ENCODE measurements at places on chromosomes 5 and 9. TPM values are rescaled to one million over a fixed set of nuclear protein-coding genes. Genes with fewer than 3 reads are reported as not detected.

DNA sequence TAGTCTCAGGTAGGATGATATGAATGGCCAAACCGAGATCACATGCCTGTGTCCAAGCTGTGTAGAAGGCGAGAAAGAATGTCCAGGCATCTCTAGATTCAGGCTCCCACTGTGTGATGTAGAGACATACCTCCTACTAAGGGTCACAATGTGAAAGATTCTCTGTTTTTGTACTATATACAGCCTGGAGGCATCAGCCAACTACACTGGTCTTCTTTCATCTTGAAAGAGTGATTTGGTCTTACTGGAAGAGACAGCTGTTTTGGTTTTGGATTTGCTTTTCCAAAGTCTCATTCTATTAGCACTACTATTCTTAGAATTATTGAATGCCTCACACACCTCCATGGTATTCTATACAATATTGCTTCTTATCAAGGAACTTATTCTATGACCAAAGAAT, 26.4 kb downstream of the ERCC8 start:
- no peak for DNase-seq

- DNase-seq, result no peak
Observed at GRCh38 chr9:125604196-125604595, 102.8 kb downstream of the MAPKAP1 start.

GRCh38 chr5:135395866-135396265, 3.2 kb downstream of the MACROH2A1 start:
- no peak for DNase-seq

DNA sequence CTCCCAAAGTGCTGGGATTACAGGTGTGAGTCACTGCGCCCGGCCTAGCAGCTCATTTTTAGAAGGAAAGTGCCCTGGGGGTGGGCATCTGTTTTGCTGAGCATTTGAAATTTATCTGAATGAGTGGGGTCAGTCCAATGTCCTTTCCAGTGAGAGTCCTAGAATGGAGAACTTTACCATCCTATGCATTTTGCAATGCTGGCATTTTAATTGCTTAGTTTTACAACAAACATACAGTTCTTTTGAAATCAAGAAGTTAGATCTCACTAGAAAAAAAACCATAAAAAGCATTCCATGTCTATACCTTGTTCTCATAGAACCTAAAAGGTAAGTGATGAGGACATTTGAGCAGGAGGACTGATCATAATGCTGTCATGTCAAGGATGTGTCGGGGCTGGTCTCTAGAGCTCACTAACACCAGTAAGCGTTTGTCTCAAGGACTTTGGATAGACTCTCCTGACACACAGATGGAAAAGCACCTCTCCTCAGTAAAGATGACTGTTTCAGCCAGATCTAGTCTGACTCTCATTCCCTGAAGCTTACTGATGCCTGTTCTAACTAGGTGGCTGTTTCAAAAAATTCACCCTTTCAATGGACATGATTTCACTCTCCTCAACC, 83.9 kb downstream of the DCP2 start:
- DNase-seq, result no peak

DNA sequence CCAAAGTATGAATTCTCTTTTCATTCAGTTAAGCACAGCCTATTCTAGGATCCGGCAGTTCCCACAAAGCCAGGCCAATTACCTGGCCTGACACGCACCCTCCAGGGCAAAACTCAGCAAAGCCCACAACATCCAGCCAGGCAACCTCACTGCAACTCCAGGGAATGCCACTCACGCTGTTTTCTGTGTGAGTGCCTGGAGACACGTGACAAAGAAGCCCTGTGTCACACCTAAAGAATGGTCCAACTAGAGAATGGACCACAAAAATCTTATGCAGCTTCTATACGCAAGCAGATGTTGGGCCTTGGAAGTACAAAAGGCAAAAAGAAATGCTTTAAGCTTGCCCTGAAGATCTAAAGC, 20.2 kb downstream of the RETREG1 start:
- no peak for DNase-seq

Gene NUDT12
- total RNA-seq, result 11.4 TPM

Gene IL13
- total RNA-seq, result not detected

Gene SLCO6A1
- not detected for total RNA-seq

DNA sequence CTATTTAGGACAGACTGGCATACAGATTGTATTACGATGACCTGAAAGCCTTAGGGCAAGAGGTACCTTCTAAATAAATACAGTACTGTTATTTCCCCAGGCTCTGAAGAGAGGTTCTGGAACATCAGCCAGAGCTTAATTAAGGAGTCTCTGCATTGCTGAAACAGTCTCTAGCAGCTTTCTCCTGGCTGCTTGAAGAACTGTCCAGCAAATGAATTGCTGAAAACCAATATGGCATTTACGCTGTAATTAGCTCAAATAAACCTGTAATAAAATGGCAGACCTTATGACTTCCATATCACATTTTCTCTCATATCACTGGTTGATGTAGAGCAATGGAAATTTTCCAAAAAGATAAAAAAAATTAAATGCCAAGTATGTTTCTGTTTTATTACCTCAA, 636.3 kb downstream of the GABRG2 start:
- DNase-seq, result no peak

GRCh38 chr5:12662545-12663314, 758.5 kb upstream of the CTNND2 start:
- DNase-seq, result no peak

- no peak for DNase-seq
Observed at GRCh38 chr9:77533671-77534070, 114.5 kb downstream of the GNA14 start.

GRCh38 chr5:107331882-107332281, 338.9 kb downstream of the EFNA5 start:
- DNase-seq, result no peak

Gene IL3
- not detected for total RNA-seq

Gene QRFP
- total RNA-seq, result not detected

GRCh38 chr5:109329333-109330237, 80.2 kb downstream of the PJA2 start:
- no peak for DNase-seq

DNA sequence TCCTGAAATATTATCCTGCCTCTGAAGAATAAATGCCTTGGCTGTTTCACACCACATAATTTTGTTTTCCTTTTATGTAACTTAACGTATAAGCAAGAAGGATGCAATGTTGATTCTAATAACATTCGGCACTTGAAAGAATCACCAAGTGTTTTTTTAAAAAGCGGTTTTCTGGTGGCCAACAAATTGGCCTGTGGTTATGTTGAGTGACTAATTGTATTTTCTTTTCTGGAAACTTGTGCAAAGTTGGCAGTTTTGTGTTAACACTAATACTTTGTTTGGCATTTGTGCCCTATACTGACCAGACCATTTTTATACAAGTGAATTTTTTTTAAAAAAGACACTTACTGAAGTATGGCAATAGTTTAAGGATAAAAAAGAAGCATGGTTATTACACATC, 452.7 kb downstream of the BNC2 start:
- no peak for DNase-seq

Gene TEX48
- total RNA-seq, result not detected

DNA sequence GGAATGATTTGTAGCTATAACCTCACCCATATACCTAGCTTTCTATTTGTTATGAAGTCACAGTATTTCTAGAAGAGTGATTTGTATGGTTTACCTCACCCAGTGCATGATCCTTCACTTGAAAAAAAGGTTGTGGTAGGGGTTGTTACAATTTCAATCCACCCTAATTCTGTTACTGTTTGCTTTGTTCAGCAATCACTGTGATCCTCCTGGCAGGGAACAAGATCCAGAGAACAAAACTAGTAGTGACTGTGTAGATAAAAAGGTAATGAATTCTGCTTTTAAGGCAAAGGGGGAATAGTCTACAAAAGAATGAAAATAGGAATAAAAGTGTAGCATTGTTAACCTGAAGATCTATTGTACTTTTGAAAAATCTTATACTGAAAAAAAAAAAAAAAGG, 191.3 kb upstream of the SH3GL2 start:
- DNase-seq, result no peak

Gene PTGES
- 1.1 TPM for total RNA-seq

GRCh38 chr5:14545308-14545707, 36.3 kb upstream of the OTULINL start:
- no peak for DNase-seq

- no peak for DNase-seq
Observed at GRCh38 chr5:153459051-153459743, 31.3 kb upstream of the GRIA1 start.

Gene IFNB1
- total RNA-seq, result not detected

GRCh38 chr5:153926201-153926600, 112.5 kb downstream of the FAM114A2 start:
- DNase-seq, result no peak

DNA sequence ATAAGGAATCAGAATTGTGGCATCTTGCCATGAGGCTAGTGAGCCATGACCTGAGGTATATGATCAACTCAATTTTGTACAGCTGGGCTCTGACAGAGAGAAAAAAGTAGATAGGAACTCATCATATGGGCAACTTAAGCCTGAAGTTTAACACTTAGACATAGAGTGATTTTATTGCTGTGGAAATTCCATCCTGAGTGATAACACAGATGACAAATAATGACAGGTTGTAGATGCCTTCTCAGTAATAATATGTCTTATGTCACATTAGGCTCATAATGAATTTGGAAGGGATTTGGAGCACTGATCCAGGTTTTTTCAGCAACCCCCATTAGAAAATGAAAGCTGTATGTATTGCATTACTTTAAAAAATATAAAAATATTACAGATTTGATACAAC, 744.6 kb downstream of the CDH12 start:
- no peak for DNase-seq

DNA sequence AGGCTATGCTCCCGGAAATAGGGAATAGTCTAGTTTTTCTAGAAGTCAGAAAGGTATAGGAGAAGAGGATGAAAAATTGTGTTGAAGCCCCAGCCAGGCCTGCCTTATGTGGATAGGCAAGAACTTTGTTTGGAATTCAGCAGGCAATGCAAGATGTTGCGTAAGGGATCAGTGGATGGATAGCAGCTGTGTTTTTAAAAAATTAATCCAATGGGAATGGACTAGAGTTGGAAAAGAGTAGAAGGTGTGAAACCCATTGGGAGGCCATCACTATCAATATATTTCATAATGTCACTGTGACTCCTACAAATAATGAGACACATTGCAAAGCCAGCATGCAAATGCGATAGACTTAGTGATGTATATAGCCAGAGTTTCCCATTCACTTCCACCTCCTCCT, 281.9 kb downstream of the MARCHF11 start:
- DNase-seq, result no peak

Gene GLDC
- total RNA-seq, result 0.11 TPM

- no peak for DNase-seq
Observed at GRCh38 chr5:84392836-84393235, 8.2 kb upstream of the EDIL3 start.

Gene TRIO
- total RNA-seq, result 89.8 TPM

Data from cardiac septum (tissue), 1 donor.